ENCODE measurements at places on chromosomes 6 and 20.
A peak's percentile ranks its signal among the peaks of the same experiment; 100 is the strongest.

DNA sequence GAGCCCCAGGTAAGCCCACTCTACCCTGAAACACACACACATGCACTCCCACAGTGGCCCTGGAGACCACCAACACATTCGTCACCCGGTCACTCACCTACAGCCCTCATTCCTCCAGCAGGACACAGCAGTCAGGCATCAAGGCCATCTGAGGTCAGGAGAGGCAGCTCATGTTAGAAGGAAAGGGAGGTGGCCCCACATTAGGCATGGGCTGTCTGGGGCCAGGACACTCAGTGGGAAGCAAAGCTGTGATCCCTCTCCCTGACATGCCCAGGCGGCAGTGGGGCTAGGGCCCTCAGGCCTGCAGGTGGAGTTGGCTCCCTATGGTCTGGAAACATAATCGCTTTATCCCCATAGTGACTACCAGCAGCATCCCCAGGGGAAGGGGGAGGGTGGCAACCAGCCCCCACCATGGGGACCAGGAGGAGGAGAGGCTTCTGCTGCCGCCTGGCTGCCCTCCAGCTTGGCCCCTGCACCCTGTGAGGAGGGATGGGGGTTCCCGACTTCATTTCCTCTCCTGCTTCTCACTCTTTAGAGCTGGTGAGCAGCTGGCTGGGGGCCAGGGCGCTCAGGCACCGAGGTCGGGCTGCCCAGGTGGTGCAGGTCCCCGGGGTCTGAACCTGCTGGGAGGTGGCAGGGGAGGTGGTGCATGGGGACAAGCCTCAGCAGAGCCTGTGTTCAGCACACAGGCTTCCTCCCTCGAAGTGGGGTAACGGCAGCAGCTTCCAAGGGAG is 76.6 kb upstream of the CST7 start:
- DNase-seq = no peak

- DNase-seq = no peak
These were observed 497.0 kb downstream of the CDH26 start for GRCh38 chr20:60455272-60455671.

DNA sequence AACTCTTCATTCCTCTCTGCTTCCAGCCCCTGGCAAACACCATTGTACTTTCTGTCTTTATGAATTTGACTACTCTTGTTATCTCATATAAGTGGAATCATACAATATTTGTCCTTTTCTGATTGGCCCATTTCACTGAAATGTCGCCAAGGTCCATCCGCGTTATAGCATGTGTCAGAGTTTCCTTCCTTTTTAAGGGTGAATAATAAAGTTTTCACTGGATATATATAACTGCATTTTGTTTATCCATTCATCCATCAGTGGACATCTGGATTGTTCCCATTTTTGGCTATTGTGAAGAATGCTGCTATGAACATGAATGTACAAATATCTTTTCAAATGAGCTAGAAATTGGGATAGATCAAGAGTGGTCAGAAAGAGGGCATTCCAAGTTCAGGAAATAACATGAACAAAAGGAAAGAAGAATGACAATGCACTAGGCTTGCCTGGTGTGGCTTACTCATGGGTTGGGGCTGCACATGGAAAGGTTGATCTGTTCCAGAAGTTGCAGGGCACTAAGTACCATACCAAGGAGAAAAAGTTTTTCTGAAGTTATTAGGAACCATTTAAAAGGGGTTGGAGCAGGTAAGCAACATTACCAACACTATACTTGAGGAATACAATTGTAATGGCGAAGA is 10.0 kb upstream of the L3MBTL3 start:
- DNase-seq = no peak

- no peak for DNase-seq
These were observed 29.6 kb downstream of the DSE start for GRCh38 chr6:116400328-116400727.

- no peak for DNase-seq
These were observed 153.6 kb upstream of the TENT5A start for GRCh38 chr6:81906041-81906440.

DNA sequence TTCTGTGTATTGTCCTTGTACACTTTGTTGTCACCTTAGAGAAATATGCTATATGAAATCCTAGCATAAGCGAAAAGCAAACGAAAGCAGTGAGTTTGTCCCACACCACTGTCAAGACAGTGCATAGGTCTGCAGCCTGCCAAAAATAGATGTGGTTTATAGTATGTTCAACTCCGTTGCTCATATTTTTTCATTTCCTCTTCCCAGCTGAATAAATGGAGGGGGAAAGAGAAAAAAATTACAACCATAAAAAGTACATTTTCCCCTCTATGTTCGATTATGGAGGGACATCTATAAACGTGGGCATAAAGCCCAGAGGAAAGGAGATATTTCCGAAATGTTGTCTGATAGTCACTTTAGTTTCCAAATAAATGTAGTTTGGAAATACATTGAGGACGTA is 25.8 kb downstream of the PRL start:
- DNase-seq = no peak

DNA sequence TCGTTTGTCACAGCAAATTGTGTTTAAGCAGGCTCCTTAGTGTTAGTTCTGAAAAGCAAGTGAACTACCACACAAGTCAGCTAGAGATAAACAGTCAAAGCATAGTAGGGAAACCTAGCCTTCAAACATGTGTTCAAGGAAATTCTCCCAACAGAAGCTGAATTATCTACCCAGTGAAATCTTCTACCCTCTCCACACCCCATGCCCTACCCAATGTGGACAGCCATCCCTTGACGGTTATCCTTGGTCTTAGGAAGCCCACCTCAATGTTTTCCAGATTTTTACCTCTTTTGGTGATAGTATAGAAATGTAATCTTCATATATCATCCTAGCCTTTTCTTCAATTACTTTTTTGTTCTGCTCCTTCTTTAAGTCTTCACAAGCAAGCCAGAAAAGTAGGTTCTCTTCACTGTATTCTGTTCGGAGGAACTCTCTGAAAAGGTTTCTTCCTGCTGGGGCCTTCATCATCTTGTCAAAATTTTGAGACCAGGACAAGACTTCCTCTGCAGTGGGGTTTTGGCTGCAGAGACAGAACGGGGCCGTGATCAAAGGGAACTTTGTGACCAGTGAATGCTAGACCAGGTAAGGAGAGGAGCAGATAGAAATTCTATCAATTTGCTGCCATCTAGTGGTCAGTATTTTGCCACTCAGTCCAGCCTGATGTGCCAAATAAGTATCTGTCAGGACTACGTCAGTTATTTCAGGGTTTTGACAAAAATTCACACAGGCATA is 21.6 kb upstream of the MTRF1L start:
- peak; percentile 35 for DNase-seq

DNA sequence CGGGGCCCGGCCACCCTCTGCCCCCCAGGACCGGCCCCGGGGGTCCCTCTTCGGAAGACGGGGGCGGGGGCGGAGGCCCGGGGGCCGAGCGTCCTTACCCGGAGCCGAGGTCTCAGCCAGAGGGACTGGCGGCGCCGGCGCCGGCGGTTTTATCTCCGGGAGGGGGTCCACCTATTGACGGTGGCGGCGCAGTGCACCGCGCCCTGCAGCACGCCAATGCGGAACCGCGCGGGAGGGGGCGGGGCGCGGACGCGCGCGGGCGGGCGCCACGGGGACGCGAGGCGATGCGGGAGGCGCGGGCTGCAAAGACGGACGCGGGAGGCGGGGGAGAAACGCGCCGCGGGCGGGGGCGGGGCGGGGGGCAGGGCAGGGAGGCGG is at the start of gene EEF1A2:
TSS of gene EEF1A2 (minus strand) at position 124 of the 378 bp plus-strand sequence. CDS start 1,320 bp downstream, outside the sequence.
- DNase-seq = peak; percentile 42

GRCh38 chr6:82217018-82217586 is 30.4 kb downstream of the IBTK start:
- DNase-seq = no peak

- no peak for DNase-seq
These were observed 57.7 kb downstream of the RSPO3 start for GRCh38 chr6:127176146-127176545.

DNA sequence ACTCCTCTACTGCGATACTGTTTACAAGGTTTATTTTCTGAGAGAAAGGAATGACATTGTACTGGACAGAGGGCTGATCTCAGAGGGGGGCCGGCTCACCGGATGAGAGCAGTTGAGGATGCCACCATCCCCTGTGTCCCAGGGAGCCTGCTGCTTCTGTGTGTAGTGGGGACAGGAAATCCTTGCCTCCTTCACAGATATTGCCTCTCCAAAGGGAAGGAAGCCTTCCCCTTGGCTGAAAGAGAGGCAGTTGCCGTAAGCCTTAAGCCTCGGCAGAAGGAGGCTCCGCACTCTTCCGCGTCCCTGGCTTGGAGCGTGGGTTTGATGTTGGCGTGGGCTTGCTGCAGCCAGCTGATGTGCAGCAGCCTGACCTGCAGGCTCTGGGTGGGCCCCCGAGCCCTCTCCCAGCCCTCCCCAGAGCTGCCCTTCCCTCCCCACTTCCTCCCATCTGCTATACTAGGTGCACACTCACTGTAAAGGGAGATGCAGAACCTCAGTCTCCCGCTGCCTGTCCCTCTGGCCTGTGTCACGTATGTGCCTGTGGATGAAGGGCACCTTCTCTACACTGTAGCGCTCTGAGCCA is 45.7 kb upstream of the RPS6KA2 start:
- no peak for DNase-seq

Measured in stimulated activated naive CD4-positive, alpha-beta T cell (primary cell).